Astrocyte (in vitro differentiated cells and primary cell): ENCODE measurements at places on chromosomes 2 and 18.

- H3K4me3 ChIP-seq = no peak overlapping the region
- H3K27ac ChIP-seq = no peak overlapping the region
- DNase-seq = no peak
- H3K27me3 ChIP-seq = no peaks in the 10 kb centered on the region
Observed at GRCh38 chr2:42842466-42842865, 50.1 kb upstream of the HAAO start.

- H3K4me3 ChIP-seq = no peak overlapping the region
- DNase-seq = no peak
- H3K36me3 ChIP-seq = no peaks in the 10 kb centered on the region
- no peak overlapping the region for H3K27ac ChIP-seq
- H3K27me3 ChIP-seq = no peaks in the 10 kb centered on the region
- no peaks in the 10 kb centered on the region for H3K4me1 ChIP-seq
Observed at GRCh38 chr2:12074126-12074844, 327.9 kb downstream of the LPIN1 start.

DNA sequence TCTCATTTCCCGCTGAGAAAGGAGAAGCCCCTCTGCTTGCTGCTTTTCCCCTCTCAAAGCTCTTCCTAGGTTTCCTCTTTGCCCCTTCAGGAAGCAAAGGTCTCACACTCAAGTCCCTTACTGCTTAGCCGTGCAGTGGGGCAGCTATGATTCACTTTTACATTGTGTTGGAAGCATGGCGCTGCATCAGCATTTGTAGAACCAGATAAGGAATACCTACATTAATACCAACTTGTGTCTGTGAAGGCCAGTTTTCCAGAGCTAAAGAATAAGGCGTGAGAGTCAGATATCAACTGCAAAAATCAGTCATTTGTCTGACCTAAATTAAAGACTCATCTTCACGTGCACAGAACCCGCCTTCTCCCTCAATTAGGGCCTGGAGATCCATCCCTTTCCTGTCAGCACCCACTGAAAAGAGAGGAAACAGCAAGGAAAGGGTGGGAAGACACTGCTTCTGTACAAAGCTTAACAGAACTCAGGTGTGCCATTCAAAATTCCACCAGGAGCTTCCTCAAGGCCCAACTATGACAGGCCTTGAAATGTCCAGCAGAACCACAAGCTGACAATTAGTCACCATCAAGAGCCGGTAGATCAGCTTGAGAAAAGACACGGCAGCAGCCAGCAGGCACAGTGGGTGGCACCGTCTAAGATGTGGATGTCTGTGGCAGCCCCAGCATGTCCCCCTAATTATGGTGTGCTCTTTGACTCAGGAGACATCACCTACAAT lies 16.1 kb upstream of the XDH start:
- H3K4me1 ChIP-seq = no peaks in the 10 kb centered on the region
- no peak for DNase-seq
- H3K27ac ChIP-seq = no peak overlapping the region

GRCh38 chr2:105143467-105144151 lies 97.9 kb upstream of the GPR45 start:
- peak overlapping the region; percentile 53 for H3K4me3 ChIP-seq
- peak; percentile 35 for DNase-seq
- H3K4me1 ChIP-seq = peaks cover 4% of the 10 kb centered on the region
- H3K27me3 ChIP-seq = peaks cover 8% of the 10 kb centered on the region
- no peak overlapping the region for H3K27ac ChIP-seq
- no peaks in the 10 kb centered on the region for H3K36me3 ChIP-seq
